ENCODE measurements at places on chromosomes 1 and 21.
A peak's percentile ranks its signal among the peaks of the same experiment; 100 is the strongest.

GRCh38 chr1:7551442-7551841 is 219.7 kb upstream of the VAMP3 start:
- DNase-seq: no peak

DNA sequence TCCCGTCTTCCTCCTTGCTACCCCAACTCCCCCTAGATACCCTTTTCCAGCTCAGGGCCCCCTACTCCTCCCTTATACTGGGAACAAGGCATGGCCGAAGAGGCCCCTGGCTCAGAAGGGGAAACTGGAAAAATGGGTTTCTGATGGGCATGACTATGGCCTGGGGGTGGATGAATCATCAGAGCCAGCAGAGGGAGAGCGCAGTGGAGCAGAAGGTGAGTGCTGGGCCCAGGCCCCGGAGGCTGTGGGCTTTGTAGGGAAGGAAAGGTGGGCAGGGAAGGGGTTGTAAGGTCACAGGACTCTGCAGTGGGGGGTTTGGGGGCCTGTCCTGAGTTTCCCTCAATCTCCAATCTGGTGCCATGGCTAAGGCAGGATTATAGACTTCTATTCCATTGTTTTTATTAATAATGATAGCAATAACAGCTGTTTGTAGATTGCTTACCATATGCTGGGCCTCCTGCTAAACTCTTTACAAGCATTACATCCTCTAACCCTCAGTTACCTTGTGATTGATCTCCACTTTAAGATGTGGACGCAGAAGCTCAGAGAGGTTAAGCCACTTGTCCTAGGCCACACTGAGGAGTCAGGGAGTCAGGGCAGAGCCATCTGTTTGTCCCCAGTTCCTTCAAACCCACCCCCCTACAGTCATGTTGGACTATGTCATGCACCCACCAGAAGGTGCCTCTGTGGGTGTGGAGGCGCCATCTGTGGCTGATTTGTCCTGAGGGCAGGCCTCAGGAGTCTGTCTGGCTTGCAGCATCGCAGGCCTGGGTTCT is 36.2 kb upstream of the ZNF362 start:
- DNase-seq: no peak

DNA sequence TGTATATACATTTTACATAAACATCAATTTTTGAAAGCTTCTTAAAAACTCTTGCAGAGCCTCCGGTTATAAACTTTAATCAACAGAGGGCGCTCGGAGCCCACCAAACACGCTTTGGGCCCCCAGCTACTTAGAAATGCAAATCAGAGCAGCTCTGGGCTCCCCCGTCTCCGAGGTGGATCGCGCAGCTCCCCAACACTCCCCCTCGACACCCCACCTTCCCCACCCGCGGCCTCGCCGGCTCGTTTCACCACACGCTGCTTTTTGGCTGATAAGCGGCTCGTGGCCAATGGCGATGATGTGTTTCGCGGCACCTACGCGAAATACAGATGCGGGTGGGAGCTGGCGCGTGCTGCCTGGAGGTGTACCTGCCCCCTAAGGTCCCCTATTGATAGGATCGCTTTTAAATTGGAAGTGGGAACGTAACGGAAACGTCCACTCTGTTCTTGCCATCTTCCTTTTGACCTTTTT is 1.7 kb upstream of the KIF26B start:
- peak; percentile 79 for DNase-seq

DNA sequence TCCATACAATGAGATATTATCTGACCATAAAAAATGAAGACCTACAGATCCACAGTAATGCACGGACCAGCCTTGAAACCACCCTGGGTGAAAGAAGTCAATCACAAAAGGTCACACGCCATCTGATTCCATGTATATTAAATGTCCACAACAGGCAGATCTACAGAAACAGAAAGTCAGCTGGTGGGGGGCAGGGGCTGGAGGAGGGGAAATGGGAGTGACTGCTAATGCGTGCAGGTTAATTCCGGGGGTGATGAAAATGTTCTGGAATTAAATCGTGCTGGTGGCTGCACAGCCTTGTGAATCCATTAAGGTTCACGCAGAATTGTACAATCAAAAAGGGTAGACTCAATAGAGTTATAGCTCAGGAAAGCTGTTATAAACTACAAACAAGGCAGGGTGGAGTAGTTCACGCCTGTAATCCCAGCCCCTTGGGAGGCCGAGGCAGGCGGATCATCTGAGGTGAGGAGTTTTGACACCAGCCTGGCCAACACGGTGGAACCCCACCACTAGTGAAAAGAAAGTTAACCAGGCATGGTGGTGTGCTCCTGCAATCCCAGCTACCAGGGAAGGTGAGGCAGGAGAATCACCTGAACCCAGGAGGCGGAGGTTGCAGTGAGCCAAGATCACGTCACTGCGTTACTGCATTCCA is 32.3 kb downstream of the ACOT7 start:
- no peak for DNase-seq

DNA sequence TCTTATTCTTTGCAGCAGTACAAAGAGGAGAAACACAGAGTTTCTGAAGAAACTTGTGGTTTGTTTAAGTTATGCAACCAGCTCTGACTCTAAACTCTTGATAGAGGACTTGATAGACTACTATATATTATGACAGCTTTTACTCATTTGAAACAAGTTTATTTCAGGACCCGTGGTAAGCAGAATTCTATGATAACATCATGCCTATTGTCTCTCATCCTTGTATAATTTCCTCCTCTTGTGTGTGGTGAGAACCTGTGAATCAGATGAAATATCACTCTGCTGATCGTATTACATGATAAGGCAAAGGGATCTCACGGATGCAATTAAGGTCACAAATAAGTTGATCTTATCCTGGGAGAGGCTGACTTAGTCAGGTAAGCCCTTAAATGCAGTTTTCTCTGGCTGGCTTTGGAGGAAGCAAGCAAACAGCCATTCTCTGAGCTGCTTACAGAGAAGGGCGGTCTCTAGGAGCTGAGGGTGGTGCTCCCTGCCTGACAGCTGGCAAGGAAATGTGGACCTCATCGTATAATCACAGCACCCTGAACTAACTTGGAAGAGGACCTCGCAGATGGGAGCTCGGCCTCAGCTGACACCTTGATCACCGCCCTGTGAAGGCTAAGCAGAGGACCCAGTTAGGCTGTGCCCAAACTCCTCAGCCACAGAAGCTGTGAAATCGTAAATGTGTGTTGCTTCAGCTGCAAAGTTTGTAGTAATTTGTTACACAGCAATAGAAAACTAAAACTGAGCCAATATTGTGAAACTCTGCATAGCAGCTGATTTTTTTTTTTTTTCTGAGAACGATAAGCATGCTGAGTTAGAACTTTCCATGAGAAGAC is 151.1 kb upstream of the DPT start:
- DNase-seq: peak; percentile 30

DNA sequence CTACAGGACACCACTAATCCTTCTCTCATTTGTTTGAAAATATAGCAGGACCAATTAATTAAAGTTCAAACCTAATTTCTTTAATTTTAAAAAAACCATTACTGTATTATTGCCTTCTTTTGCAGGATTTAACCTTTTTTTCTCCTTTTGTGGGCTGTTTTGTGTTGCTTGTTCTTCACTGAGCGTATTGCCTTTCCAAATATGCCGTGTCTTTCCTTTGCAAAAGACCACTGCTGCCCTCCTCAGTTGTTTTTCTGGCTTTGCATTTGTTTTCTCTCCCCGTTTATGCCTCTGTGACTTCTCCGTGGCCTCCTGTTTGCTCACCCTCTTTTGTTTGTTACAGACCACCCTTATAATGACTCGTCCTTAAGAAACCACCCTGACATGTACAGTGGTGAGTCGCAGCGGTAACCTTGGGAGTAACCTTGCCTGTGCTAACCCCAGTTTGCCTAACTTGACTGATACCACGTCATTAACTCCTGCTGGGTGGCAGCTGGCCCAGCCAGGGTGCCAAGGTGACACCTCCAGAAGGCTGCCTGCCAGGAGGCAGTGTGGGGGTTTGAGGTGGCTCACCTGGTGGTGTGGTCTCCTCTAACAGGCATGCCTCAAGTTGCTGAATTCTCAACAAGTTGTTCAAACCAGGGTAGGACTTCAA is 81.1 kb upstream of the CNTN2 start:
- DNase-seq: no peak

DNA sequence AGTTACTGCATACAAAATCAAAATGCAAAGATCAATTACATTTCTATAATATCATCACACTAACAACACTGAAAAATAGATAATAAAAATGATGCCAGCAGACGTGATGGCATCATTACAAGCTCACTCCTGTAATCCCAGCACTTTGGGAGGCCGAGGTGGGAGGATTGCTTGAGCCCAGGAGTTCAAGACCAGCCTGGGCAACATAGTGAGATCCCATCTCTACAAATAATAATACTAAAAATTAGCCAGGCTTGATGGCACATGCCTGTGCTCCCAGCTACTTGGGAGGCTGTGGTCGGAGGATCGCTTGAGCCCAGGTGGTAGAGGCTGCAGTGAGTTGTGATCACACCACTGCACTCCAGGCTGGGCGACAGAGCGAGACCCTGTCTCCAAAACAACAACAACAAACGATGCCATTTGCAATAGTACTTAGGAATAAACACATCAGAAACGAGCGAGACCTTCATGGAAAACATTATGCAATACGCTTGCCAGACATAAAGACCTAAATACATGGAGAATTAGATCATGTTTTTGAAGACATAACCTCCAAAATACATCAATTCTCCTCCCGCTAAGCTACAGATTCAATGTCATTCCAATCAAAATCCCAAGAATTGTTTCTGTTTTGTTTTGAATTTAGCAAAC is 86.6 kb upstream of the ERRFI1 start:
- no peak for DNase-seq

GRCh38 chr1:207892764-207893163 is 18.2 kb downstream of the CD34 start:
- no peak for DNase-seq

DNA sequence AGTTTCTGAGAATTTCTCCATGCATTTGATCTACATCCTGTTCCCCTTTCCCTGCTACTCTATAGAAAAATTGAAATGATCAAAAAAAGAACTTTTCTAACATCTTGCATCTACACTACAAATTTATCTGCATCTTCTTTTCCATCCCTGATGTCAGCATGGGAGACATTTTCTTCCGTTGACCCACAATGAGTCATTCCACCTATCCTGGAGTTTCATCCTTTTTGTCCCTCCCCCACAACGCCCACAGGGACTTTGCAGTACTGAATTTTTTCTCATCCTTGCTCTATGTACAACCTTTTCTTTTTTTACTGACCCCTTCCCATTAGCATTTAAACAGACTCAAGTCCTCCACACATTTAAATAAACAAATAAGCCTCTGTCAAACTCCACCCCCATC is 112.2 kb upstream of the MROH9 start:
- DNase-seq: no peak

- DNase-seq: no peak
Observed at GRCh38 chr1:24294716-24295371, 24.3 kb upstream of the GRHL3 start.

- no peak for DNase-seq
Observed at GRCh38 chr21:26117324-26117971, 53.1 kb downstream of the APP start.

DNA sequence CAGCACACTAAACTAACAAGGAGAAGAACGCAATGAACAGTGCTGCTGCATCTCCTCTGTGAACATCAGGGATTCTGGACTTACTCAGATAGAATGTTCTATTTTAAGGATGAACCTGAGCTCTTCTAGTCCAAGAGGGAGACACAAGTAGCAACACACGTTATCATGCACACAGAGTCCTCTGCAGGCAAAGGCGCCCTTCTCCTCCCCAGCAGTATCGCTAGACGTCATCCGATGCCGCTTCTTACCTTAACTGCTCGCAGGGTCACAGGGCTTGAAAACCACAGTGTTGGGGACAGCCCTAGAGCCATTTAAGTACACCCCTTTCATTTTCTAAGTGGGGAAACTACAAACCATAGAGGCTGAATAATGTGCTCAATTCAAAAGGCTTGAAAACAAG is 74.5 kb downstream of the HIVEP3 start:
- no peak for DNase-seq

DNA sequence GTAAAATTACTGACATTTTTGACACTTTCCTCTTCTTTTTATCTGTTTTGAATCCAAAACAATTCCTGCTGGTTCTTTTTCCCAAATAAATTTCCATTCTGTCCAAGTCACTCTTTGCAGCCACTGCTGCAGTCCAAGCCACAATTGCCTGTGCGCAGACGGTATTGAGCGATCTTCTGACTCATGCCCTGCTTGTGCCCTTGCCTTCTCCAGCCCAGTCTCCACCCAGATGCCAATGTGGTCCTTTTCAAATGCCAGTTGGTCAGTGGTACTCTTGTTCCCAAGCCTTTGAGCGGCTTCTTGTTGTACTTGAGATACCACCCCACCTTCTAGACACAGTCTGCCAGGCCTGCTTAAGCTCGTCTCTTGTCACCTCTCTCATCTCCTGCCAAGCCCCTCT is 78.9 kb downstream of the CAMTA1 start:
- DNase-seq: no peak

GRCh38 chr1:175193527-175193910 is 943 bp upstream of the KIAA0040 start:
- no peak for DNase-seq

DNA sequence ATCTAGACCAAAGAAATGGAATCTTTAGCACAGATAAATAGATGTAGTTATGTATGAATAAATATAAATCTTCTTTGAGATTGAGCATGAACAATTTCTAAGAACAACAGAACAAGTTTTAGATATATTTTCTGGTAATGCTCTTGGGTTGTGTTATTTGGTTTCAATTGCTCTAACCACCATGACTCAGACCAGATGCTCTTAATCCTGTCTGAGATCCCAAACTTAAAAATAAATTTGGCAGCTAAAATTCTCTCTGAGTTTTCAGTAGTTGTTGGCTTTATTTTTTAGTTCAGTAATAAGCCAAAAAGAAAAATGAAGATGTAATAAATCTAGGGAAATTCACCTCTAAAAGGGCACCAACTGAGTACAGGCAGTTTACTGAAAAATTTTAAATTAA is 1693.4 kb downstream of the NCAM2 start:
- no peak for DNase-seq

DNA sequence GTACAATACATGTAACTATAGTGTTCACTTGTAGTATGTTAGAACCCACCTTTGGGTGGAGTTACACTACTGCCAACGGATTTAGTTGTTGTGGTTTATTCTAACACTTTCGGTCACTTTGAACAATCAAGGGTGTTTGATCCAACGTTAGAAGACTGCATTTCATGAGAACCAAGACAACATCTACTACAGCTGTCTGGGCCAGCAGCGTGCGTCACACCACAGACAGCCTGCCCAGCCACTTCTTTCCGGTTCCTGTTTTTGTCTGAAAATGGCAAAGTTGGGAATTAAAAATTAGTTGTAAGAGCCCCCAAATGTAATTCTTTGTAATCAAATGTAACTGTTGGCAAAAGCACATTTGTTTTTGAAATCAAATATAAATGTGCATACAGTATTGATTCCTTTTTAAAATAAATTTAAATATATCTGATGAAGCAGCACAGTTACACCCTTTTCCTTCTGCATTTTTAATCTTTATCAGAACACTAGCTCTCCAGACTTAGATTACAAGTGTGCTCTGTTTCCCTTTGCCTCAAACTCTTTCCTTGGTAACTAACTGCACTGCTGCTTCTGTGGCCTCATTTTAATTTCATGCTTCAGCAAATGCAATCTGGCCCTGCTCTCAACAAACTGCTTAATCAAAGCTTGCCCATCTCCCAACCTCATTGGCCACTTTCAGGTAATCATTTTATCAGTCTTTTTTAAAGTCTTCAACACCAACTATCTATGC is 86.6 kb upstream of the DPH5 start:
- DNase-seq: peak; percentile 21

GRCh38 chr1:43292216-43292615 is 6.8 kb upstream of the C1orf210 start:
- DNase-seq: no peak

Measured in testis (tissue), 5 donors.